ENCODE measurements at places on chromosomes 2 and 18.

DNA sequence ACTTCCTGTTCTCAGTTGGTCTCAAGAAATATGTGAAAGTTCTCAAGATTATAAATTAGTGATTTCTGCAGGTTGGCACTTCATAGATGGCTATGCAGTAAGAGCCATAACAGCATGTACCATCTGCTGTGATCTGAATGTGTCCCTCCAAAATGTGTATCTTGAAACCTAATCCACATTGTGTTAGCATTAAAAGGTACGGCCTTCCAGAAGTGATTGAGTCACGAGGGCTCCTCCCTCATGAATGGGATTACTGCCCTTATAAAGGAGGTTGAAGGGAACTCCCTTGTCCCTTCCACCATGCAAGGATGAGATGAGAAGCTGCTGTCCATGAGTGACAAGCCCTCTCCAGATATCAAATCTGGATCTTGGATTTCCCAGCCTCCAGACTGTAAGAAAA lies 45.0 kb downstream of the METTL4 start:
- DNase-seq: no peak

DNA sequence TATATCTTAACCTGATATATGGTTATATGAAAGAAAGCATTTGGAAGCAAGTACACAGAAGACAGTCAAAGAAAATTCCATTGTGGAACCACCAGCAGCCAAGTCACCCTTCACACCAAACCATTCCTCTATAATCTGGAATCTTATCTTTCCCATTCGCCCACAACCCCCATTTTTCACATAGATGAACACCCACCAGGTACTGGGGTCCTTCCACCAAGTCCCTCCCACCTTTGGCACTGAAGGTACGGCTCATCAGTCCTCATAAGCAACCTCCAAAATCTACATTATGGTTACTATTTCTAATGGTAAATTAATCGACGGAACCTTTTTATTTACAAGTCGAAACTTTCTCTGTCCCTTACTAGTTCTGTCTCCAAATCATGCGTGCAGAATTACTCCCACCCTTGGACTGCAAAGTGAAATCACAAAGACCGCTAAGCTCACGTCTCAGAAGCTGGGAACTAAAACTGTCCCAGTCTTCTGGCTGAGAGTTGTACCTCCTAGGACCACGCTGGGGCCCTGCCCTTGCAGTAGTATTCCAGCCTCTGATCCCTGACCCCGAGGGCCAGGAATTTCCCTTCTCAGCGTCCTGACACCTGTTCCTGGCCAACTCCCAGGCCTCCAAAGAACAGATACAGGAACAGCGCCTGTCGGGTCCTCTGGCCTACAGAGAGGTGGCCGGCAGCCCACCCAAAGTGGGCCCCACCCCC lies 702 bp downstream of the OLA1 start:
- DNase-seq: no peak

GRCh38 chr2:144660518-144661316 lies 140.8 kb upstream of the ZEB2 start:
- no peak for DNase-seq

GRCh38 chr2:24105816-24106215 lies 17.3 kb downstream of the PFN4 start:
- no peak for DNase-seq

DNA sequence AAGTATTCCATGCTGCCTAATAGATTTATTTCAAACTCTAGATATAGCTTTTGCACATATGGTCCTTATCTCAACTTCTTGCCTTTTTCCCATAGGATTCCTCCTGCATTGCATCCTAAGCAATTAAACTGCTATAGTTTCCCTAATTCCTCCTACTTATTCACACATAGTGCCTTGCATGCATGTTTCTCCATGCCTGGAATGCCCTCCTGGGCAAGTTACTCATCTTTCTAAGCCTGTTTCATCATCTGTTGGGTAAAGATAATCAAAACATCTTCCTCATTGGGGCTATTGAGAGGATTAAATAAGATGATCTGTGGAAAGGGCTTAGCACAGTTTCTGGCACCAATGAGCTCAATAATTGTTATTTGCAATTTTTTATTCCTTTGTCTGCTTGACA lies 726.5 kb downstream of the SLC4A3 start:
- no peak for DNase-seq

GRCh38 chr2:230828272-230828961 lies 36.3 kb upstream of the ITM2C start:
- no peak for DNase-seq

DNA sequence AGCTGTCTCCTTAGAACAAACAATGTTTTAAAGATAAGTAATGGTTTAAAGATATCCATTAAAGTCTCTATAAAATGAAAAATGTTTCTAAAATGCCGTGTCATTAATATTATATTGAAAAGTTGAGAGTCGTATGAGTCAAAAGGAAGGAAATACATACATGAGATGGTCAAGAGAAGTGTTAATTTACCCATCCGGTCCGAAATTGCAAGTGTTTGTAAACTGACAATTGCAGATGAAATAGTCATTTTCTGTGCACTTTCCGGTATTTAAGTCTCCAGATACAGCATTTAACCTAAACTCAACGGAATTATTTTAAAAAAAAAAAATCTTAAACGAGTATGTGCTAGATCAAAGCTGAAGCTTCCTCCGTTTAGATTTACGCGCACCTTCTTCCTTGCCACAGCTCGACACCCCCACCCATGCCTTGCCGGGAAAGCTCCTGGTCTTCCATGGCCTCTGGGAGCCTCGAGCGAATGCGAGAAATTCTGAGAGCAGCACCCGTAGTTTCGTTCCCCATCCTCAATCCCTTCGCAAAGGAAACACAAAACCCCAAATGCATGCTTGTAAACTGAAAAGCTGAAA lies 1.8 kb downstream of the DSC3 start:
- DNase-seq: no peak

- no peak for DNase-seq
Observed at GRCh38 chr2:25567406-25567805, 106.0 kb downstream of the DTNB start.

DNA sequence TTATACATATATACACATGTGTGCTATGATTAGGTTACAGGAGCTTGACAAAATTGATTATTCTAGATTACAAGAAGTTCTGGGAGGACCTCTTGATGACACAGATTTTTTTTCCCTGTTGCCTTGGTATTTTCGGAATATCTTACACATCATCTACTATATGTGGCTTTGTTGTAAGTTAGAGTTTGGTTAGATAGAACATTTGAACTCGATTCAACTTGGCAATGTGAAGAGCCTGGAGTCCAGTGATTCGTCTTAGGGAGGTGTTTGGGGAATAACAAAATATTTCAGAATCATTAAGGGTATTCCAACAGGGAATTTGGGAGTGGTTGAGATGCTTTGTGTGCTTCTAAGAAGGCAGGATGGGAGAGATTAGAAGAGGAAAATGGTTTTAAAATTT lies 39.3 kb upstream of the EFEMP1 start:
- DNase-seq: no peak

GRCh38 chr18:45402485-45403056 lies 212.7 kb upstream of the SLC14A2 start:
- no peak for DNase-seq

DNA sequence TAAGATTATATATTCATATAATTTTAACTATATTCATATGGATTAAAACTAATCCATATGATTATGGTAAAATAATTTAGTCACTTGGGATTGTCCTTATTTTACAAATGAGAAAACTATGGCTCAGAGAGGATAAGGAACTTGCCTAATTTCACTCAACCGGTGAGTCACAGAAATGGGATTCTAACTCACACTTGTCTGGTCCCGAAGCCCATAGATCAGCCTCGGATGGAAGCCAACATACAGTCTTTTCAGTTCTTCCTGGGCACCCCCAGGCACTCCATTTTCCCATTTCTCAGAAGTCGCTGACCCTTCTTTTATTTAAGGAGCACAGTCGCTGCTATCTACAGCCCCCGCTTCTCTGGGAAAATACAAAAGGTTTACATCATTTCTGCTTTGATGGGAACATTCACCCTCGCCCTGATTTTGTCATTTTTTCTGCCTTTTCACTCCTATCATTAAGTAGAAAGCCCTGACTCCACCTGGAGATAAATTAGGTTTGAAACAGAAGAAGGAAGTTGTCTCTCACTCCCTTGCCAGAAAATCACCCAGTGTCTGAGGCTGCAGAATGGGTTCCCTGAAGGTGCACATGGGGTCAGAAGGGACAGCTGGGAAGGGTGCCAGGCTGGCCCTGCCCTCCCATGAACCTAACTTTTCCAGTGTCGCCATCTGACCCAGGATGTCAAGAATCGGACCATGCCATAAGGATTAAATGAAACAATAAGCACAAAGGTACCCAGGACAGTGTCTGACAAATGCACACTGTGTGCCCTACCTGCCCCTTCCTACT lies 36.6 kb downstream of the CYP1B1 start:
- no peak for DNase-seq

DNA sequence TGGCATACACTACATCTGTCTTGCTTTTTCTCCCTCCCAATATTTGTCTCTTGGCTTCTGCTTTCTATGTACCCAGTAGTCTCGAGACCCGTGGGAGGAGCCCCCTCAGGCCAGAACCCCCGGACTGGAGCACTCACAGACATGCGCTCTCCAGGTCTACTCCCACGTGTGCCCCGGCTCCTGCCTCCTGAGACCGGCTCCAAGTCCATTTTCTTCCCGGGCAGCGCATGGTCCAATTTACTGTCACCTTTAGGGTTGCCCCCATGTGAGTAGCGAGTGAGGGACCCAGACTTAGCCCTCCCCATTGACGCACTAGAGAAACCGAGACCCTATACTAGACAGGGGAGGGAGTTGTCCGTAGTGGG lies 11.8 kb upstream of the TEX51 start:
- no peak for DNase-seq

DNA sequence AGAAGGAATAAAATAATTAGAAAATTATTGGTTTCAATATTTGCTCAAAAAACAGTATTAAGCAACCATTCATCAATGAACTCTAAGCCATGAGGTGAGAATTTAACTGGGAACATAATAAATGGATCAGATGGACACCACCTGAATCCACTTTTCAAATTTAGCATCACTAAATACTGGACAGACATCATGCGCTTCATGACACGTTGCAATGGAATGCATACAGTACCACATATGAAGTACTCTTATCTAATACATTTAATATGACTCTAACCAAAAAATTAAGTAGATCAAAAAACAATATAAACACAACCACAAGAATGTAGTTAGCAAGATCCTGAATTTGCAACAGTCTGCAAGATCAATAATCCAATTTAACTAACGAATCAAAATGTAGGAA lies 76.6 kb downstream of the COBLL1 start:
- no peak for DNase-seq

DNA sequence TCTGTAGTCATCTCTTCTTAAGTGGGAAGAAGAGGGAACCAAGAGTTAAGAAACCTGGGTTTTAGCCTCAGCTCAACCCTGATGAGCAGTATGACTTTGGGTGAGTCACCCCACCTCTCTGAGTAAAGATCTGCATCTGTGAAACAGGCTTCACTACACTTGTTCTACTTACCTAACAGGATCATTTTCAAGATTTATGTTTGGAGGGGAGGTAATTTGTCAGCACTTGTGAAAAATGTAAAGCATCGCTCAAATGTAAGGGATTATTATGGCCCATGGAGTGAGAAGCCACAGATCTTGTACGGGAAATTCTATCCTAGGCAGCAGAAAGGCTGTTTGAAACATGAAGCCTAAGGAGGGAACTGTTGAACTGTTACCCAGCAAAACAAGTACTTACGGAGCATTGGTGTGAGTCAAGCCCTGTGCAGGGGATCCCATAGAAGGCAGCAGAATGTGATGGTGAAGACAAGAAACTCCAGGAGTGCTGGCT lies 160.6 kb downstream of the PRKCE start:
- DNase-seq: no peak

GRCh38 chr2:853203-853870 lies 97.3 kb upstream of the SNTG2 start:
- DNase-seq: no peak

DNA sequence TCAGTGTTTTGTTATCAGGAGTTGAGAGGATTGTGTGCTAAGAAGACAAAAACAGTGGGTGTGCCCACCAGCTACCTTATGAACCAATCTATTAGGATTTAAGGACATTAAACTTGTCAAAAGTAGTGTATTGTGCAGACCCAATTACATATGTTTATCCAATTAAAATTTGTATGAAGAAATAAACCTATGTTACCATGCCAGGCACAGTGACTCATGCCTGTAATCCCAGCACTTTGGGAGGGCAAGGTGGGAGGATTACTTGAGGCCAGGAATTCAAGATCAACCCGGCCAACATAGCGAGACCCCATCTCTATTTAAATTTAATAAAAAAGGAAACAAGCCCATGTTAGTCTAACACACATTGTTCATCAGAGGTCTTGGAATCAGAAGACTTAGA lies 162.2 kb downstream of the IRS1 start:
- no peak for DNase-seq

GRCh38 chr18:80154293-80154692 lies 45.2 kb downstream of the ADNP2 start:
- DNase-seq: no peak

GRCh38 chr2:138236142-138236541 lies 265.4 kb upstream of the SPOPL start:
- no peak for DNase-seq

- DNase-seq: no peak
Observed at GRCh38 chr2:85838181-85838580, 50.6 kb downstream of the ST3GAL5 start.

GRCh38 chr2:205768815-205769494 lies 86.7 kb downstream of the NRP2 start:
- DNase-seq: no peak

GRCh38 chr2:73072129-73072395 lies 550 bp upstream of the SFXN5 start:
- DNase-seq: no peak

DNA sequence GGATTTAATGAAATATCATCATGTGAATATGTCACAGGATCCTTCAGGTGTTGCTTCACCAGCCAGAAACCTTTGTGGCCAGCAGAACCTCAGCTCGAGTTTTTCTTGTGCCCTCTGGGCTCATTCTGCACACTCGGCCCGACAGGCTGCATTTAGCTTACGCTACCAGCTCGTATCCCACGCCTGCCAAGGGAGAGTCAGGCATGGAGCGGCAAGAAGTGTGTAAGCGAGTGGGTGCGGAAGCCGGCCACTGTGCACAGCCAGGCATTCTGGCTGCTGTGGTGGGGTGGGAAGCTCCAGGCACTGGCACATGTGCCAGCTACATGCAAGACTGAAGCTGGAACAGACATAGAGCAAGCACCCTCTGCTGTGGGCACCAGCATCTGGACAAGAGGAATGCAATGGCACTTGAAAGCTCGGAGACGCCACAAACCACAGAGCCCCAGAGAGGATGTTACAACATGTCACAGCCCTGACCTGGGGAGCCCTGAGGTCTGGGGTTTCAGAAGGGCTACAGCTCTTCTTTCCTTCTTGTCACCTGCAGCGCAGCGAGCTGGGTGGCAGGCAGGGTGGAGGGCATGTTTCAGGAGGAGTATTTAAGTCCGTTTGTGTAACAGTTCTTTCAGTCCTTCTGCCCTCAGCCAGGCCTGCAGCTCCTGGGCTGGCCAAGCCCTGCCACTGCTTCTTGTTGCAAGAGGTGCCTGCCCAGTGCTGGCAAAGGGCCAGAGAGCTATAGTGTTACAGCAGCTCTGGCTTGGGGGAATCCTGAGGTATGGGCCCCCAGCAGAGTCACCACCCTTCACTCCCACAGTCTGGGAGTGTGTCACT lies 257.3 kb upstream of the HNMT start:
- DNase-seq: peak; percentile 58
